ENCODE measurements at places on chromosomes 4 and X.

DNA sequence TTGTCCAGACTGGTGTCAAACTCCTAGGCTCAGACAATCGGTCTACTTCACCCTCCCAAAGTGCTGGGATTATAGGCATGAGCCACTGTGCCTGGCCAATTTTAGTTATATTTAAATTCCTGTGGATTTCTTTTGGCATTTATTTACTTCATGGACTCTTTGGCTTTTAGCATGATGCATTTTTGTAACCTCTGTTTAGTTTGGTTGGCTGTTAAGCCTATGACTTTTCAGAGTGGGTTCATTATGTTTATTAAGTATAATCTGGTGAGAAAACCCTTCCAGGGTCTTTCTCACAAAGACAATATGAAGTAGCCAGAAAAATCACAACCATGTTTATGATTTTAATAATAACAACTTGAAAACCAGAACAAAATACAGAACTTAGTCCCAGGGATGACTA lies 49.4 kb downstream of the USP38 start:
- no peak for DNase-seq

- no peak for DNase-seq
These were observed 19.1 kb downstream of the STARD8 start for GRCh38 chrX:68666580-68666979.

DNA sequence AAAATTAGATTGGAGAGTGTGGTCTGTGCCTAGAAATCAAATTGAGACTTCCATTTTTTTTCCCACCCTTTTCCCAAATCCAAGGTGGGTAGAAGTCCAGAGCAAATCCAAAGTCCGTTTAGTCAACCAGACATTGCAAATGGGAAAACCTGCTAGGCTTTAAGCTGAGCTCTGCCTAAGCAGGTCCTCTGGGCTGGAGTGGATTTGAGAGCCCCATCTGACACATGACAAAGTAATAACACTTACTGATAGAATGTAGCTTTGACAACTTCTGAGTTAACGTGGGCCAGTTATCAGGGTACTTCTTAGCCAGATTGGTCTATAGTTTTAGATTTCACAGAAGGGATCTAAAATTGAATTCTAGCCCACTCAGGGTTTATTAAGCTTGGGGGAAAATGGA lies 242.3 kb downstream of the GALNTL6 start:
- no peak for DNase-seq

- DNase-seq = no peak
These were observed 538.7 kb upstream of the PABPC4L start for GRCh38 chr4:134740290-134740689.

- DNase-seq = no peak
These were observed 30.7 kb downstream of the SPARCL1 start for GRCh38 chr4:87498446-87498900.

GRCh38 chr4:93066749-93067148 lies 761.8 kb upstream of the ATOH1 start:
- DNase-seq = no peak

- no peak for DNase-seq
These were observed 412.3 kb downstream of the PDGFC start for GRCh38 chr4:156559346-156559745.

- DNase-seq = no peak
These were observed 22.4 kb upstream of the UGT2B4 start for GRCh38 chr4:69518102-69518501.

GRCh38 chrX:17655211-17656034 lies 81.9 kb upstream of the SCML1 start:
- DNase-seq = no peak

- no peak for DNase-seq
These were observed 642.6 kb upstream of the FAM241A start for GRCh38 chr4:111502626-111503025.

- DNase-seq = peak; percentile 50
These were observed 94.3 kb downstream of the FAM193A start for GRCh38 chr4:2630556-2631273.

GRCh38 chr4:159390648-159391047 lies 287.8 kb downstream of the RAPGEF2 start:
- DNase-seq = no peak

GRCh38 chrX:2474963-2475726 lies 25.6 kb downstream of the DHRSX start:
- no peak for DNase-seq

GRCh38 chrX:144601010-144601409 lies 646.3 kb upstream of the SPANXN1 start:
- DNase-seq = no peak

DNA sequence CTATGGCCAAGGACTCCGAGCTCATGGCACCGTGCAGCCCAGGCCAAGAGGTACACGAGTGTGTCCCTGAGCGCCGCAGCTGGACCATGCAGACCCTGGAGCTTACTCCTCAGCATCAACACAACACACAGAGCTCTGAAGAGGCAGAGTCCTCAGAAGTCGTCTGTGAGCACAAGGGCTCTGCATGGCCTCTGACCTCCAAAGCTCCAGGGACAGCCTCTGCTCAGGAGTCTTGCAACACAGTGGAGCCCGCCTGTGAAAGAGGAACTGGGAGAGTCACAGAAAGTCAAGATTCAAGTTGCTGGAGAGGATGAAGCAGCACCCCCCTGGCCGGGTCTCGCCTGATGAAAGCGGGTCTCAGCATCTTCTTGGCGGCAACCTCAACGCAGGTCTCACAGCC lies 2.9 kb downstream of the LRPAP1 start:
- DNase-seq = no peak

- no peak for DNase-seq
These were observed 7.8 kb upstream of the XK start for GRCh38 chrX:37677765-37678164.

DNA sequence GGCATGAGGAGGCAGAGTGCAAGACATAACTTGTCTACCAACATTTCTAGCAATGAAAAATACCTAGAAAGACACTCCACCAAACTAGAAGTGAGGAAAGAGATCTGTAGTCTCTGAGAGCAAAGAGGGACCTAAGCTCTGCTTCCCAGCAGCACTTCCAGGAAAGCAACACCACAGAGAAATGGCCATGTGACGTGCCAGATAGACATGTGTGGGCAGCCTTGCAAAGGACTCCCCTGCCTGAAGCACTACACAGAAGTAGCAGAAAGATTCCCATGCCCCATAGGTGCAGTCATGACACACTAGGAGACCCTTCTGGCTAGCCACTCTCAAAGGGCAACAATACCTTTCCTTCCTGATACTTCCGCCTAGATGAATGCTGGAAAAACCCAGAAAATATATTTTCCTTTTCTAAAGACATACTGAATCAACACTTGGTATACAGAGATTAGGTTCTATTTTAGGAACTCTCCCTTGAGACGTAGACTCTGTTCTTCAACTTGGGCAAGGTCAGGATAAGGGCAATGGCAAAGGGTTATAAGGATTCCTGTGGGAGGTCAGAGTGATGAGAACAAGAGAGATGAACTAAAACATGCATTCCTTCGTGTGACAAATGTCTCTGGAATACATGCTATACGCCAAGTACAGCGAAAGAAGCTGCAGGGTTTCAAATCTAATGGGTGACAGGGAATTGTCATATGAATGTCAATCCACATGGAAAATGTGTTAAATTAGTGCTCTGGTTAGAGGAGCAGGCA lies 187.5 kb upstream of the ETNPPL start:
- DNase-seq = no peak

DNA sequence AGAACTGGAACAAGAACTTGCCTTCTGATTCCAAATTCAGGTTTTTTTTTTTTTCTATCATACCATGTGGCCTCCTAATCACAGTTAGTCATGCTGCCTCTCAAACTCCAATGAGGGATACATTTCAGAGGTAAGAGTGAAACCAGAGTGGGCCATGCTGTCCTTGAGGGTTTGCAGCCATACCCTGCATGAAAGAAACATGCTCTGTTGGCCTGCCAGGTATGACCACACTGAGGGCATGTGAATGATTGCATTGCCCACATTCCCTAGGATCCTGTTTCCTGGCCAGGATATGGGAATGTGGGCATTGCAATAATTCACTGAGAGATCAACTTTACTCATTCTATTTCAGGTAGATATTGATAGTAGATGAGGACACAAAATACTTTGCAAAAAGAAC lies 56.4 kb upstream of the DDIT4L start:
- no peak for DNase-seq

DNA sequence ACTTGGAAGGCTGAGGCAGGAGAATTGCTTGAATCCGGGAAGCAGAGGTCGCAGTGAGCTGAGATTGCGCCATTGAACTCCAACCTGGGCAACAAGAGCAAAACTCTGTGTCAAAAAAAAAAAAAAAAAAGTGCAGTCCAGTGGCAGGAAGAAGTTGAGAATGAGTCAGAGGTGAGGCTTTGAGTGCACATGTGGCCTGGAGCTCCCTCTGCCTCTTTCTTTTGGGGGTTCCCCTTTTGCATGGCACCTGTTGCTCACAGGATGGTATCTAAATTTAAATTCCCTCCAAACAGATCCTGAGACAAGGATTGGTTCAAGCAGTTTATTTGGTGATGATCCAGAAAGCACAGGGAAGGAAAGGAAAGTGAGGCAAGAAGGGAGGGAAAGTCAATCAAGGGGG lies 151.4 kb upstream of the STX18 start:
- DNase-seq = no peak

- no peak for DNase-seq
These were observed 42.0 kb upstream of the PROM1 start for GRCh38 chr4:16125571-16126445.

DNA sequence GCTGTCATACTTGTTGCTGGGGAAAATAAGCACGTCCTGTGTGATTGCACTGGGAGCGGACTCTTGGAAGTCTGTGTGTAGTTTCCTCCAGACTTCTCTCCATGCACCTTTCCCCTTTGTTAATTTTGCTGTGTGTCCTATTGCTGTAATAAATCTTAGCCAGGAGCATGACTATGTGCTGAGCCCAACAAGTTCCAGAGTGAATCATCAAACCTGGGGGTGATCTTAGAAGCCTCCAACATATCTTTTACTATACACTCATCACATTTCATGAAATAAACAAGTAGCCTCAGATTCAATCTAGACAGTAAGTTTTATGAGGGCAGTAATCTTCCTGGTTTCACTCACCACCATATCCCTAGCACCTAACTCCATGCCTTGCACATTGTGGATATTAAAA lies 43.3 kb upstream of the FGF13 start:
- no peak for DNase-seq

DNA sequence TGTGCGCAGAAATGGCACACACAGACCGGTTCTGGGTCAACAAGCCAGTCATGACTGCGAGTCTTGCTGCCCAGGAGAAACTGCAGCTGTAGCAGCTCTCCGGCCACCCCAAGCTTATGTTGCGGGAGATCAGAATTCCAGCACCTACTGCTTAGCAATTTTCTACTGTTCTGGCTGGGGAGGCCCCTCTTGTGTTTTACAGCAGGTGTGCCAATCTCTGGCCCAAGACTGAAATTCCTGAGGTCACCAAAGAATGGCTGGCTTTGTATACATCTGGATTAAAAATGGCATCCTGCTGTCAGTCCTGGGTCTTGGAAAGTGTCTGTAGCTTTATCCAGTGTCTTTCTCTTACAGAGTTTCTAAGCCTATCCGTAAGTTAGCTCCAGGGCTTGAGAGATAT lies 68.9 kb upstream of the TRAM1L1 start:
- no peak for DNase-seq

GRCh38 chrX:111181951-111182350 lies 86.0 kb downstream of the PAK3 start:
- DNase-seq = no peak

DNA sequence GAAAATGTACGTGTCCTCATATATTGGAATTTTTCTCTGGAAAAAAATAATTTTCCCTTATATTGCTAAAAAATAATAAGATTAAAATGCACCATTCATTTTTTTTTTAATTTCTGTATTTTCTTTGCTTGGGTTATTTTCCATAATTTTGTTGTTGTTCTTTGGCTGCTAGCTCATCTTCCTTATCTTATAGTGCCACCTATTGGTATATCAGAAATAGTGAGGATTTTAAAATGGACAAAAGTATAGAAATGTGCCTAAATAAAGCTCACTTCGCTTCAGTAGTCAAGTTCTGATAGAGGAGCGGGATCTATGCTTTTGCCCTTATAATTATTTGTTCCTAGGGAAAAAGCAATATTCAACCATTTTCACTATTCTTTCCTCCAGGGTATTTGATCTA lies 134.8 kb downstream of the NAP1L3 start:
- no peak for DNase-seq

GRCh38 chr4:17493619-17494018 lies 18.3 kb downstream of the QDPR start:
- DNase-seq = no peak

DNA sequence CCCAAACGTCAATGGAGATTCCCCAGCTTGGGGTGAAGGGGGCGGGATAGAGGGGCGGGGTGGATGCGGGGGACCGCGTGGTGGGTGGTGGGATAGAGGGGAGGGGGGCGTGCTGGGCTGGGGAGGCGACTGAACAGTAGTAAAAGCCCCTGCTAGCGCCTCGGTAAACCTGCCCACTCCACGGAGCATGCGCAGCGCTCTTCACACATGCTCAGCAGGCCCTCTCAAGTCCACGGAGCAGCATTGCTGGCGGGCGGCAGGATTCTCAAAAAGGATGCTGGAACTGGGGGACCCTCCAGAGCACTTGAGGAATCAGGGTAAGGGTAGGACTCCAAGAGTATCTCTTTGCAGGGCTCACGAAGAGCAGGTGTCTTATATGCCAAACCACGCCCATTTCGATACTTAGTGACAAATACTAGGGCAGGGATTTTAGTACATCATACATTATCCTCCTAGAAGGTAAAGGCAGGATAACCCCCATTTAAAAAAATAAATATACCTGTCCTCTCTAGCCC lies 378 bp upstream of the RPS6KA6 start:
- peak; percentile 57 for DNase-seq

- DNase-seq = no peak
These were observed 7.8 kb downstream of the INTS6L start for GRCh38 chrX:135528254-135528653.

GRCh38 chr4:181127171-181127570 lies 1116.0 kb upstream of the TENM3 start:
- DNase-seq = no peak

DNA sequence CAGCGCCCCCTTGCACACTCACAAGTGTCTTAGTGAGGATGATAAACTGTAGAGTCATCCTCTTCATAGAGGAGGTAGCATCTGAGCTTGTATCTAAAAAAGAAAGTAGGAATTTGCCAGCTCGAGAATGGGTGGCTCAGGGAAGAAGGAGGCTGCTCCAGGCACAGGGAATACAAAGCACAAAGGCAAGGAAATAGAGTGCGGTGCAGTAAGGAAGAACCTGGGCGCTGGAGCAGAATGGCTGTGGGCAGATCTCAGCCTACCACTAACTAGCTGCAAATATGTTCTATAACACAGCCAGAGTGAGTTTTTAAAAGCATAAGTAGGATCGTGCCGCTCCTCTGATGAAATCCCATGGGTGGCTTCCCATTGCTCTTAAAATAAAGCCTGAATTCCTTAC lies 61.6 kb upstream of the MAPK10 start:
- no peak for DNase-seq
